Iris pigment epithelial cell (primary cell): ENCODE measurements at places on chromosomes 1 and 21.

- no peak for DNase-seq
Measured at GRCh38 chr1:26164036-26164860, 4.5 kb downstream of the C1orf232 start.

DNA sequence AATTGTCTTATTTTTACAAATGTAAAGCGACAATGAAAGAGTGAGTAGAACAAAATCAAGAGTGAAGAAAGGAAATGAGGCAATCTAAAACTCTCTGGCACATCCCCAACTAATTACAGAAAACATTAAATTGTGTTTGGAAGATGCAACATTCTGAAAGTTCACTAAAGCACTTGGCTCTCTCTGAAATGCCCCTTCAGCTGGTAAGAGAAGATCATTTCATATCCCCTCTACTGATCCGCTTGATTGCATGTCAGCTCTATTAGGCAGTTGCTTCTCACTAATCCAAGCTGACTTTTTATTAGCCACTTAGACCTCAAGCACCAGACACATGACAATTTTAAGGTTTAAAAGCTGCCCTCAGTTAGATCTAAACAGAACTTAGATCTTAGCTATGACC is 262.8 kb upstream of the PRMT6 start:
- no peak for DNase-seq

DNA sequence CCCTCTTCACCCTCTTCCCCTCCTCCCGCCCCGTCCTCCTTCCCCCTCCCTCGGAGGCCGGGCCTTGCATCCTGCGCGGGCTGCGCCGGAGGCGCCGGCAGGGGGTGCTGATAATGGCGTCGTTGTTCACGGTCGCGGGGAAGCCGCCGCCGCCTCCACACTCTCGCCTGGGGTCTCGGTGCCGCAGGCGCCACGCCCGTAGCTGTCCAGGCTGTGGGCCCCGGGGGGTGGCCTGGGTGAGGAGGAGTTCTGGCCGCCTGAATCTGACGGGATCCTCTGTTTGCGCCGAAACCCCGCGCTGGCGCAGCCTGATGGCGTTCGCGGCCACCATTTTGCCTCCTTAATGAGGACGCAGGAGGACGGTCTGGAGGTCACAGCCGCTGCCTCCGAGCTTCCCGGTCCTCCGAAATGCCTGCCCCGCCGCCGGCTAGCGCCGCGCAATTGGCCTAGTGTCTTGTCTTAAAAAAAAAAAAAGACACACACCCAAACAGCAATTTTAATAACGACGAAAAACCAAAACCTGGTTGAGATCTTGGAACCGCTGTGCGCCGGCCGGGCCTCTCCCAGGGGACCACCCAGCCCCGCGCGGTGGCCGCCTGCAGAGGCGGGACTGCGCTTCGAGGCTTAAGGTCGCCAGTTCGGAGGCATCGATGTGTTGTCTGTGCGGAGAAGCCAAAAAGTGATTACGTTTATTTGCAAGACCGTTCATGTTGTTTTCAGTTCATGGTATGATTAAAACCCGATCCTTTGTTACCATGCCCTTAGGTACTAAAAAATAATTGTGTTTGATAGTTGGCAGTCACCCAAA is 106.6 kb upstream of the HNRNPU start:
- DNase-seq, result peak; percentile 96

DNA sequence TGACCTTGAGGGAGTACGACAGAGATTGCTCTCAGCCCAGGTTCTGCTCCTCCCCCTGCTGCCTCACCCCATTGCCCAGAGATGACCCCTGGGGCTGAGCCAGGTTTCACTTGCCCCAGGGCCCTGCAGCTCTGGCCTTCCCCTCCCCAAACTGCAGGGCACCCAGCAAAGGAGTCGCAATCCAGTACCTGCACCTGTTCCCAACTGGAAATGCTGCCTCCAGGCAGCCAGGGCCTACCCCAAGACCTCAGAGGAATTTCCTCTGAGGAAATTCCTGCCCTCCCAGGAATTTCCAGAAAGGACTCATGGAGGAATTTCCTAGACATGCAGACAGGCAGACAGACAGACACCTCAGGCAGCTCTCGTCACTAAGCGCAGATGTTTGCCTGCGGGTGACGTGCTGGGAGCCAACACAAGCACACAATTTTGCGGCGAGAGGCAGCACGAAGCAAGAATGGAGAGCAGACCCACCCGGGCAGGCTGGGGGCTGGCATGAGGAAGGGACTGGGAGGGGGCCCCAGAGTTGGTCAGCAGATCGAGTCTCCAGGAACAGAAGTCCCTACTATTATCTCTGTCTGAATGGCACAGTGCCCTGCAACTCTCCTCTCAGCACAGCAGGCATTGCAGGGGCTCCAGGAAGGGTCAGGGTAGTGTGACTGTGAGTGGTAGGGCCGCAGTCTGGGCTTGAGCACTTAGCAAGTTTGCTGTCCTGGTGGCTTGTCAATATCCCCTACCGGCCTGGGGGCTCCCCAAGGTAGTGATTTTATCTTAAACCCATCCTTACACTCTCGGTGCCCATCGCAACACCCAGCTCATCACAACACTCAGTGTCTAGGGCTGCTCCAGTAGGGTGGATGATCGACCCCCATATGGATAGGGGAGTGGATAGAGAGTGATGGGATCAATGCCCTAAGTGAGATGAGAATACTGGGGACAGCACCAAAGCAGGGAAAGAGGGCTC is 2.9 kb upstream of the EFNA1 start:
- peak; percentile 11 for DNase-seq

- no peak for DNase-seq
Measured at GRCh38 chr1:9691691-9692090, 40.2 kb downstream of the PIK3CD start.

DNA sequence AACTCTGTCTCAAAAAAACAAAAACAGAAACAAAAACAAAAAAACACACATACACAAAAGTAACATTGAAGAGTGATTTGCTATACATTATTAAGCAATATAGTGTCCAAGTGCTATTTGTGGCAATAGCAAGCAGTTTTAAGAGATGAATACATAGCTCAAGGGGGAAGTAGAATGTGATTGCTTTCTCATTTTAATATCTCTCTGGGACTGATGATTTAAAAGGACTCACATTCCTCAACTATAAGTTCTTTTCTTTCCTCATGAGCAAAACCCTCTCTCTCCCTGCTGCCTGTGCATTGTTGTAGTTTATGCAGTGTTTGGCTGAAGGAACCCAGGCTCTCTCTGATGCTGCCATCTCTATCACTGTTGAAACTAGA is 47.0 kb upstream of the CSF1 start:
- DNase-seq, result no peak

DNA sequence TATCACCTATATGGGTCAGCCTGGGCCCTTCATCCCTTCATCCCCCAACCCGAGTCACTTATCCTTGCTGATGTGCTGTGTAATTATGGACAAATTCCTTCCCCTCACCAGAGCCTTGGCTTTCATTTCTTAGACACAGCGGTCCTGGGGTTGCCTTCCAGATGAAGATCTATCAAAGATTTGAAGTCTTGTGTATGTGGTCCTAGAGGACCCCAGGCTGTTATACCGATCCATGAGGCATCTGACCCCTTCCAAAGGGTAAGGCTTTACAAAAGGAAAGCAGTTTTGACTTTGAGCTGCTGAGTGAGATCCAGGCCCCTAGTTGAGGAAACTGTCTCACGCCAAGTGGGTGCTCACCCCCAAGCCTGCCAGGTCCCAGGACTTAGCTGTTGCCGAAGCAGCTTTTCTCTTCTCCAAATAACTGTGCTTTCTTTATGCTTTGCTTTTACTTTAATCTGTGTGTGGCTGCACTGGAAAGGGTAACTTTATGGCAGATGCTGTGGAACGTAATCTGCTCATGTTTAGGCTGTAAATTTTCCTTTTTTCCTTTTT is 37.6 kb downstream of the MAN1C1 start:
- no peak for DNase-seq

- DNase-seq, result no peak
Measured at GRCh38 chr1:42957229-42957879, 1.3 kb downstream of the SLC2A1 start.

DNA sequence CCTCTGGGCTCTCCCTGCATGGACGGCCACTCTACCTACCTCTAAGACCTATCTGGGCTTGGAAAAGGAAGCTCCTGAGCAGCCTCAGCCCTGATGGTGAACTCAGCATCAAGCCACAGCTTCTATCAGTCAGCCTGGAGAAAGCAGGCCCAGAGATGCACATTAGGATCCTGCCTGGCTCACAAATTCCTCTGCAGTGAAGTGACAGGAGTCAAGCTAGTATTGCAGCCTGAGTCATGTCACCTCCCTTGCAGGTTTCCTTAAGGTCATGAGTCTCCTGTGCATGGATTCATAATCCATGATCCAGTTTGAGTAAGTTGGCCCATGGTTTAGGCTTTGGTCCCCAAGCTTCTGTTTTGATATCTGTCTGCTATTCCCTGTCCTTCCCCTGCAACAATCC is 37.9 kb upstream of the DUSP10 start:
- no peak for DNase-seq

DNA sequence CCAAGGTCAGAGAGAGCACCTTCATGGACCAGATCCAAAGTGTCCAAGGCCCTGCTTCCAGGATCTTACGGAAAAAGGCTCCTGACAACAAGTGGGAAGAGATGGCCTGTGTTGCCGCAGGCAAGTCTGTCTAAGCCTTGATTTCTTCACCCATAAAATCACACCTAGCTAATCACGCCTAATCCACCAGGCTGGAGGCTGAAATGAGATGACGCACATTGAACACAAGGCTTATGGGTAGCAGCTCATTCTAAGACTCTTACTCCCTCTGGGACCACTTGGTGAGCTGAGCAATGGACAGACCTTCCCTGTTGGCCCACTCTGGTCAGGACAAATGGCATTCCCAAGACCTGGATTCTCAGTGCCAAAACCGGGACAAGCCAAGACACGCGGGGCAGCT is 38.2 kb downstream of the GRIK3 start:
- no peak for DNase-seq

- DNase-seq, result no peak
Measured at GRCh38 chr1:211518330-211519289, 26.6 kb upstream of the RD3 start.

- DNase-seq, result peak; percentile 92
Measured at GRCh38 chr1:192951691-192952460, 107.3 kb downstream of the UCHL5 start.

DNA sequence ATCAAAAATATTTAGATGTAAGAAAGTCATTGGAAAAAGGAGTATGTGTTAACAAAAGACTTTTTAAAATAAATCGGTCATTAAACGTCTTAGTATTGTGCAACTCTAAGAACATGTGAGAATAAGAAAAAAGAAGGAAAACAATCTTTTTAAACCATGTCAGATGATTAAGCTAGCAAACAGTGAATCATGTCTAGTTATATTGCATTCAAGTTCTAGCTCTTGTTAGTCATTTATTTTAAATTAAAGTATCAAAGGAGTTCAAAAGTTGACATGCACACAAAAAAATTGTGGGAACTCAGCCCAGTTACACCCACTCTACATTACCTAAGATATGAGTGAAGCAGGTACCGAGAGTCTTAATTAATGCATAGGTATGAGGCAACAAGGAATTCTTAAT is 9.8 kb downstream of the FRRS1 start:
- DNase-seq, result peak; percentile 81

GRCh38 chr1:25989440-25990234 is 8.2 kb downstream of the PAFAH2 start:
- DNase-seq, result no peak

- DNase-seq, result no peak
Measured at GRCh38 chr1:91071838-91072237, 50.0 kb upstream of the ZNF644 start.

DNA sequence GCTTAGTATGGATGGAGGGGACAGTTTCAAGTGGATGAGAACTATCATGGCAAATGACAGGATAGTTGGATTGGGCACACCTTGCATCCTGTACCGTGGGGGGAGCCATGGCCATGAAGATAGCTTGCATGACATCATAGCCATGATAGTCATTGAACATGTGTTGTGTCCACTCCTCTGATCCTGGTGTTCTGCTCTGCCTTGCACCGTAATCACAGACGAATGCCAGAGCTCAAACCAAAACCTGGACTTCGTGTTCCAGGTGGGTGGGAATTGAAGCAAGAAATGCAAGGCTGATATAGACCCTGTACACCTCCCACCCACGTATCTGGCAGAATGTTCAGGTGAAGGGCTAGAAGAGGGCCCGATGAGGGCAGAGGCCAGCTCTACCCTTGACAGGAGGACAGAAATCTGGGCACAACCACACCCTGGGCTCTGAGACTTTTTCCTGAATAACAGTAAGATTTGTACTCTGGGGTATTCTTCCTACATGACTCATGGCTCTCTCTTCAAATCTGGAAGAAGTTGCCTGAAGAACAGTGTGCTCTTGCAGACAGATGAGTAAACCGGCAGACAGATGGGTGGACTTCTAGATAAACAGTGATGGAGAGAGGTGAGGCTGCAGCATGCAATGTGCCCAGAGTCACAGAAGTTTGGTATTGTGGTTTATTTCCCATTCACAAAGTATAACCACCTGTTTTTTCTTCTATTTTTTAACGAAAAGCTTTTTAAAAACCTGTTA is 45.0 kb downstream of the KCNJ6 start:
- DNase-seq, result peak; percentile 92

- no peak for DNase-seq
Measured at GRCh38 chr1:2215909-2216766, 12.0 kb upstream of the SKI start.

- DNase-seq, result no peak
Measured at GRCh38 chr1:17671741-17672140, 83.4 kb upstream of the ACTL8 start.

- peak; percentile 33 for DNase-seq
Measured at GRCh38 chr1:77218477-77219165, 609 bp downstream of the PIGK start.

DNA sequence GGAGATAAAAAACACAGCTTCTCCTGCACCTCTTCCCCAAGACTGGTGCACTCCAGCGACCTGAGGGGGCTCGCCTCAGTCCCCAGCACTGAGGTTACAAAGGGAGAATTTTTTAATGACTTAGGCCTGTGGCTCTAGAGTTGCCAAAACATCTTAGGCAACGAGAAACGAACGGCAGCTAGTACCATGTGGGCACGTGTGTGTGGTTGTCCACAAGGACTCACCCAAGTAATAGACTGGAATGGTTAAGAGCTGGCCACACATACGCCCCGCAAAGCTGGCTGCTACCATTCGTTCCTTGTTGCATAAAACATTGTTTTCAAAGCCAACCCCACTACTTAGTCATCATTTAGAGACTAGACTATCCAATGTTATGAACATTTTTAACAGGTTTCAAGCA is 26.9 kb downstream of the RIPK4 start:
- no peak for DNase-seq

- no peak for DNase-seq
Measured at GRCh38 chr1:17181781-17182464, 23.0 kb upstream of the PADI1 start.

GRCh38 chr1:68010543-68010942 is 39.9 kb downstream of the DIRAS3 start:
- DNase-seq, result no peak

GRCh38 chr21:20254964-20255363 is 743.2 kb upstream of the NCAM2 start:
- DNase-seq, result no peak

GRCh38 chr1:228434689-228435088 is 18.0 kb upstream of the TRIM17 start:
- no peak for DNase-seq
